EL (cell line): ENCODE measurements at places on chromosomes 12 and 14.
A peak's percentile ranks its signal among the peaks of the same experiment; 100 is the strongest.

DNA sequence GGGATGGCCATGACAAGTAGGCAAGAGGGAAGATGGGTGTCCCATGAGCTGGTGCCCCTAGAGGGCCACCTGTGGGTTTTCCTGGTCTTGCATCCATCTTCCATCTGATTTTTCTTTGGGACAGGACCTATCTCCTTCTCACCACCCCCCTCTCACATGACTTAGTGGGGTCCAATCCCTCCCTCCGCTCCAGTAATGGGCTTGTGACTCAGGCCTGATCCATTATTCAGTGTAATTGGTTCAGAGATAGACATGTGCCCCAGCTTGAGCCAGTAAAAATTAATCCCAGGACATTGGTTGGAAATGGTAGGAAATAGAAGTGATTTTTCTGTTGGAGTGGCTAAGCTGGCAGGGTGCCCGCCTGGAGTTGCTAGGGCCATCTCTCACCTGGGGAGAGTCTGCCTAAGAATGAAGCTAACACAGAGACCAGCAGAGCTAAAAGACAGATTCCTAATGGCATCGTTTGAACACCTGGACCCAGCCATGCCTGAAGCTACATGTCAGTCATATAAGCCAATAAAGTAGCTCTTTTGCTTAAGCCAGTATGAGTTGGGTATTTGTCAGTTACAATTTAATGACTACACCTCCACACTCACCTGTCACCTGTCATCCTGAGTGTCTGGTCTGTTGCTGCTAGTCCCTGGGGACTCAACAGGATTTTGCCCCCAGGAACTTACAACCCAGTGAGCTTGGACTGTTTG lies 14.7 kb downstream of the RASAL1 start:
- DNase-seq: no peak

- no peak for DNase-seq
These were observed 110.4 kb upstream of the CPSF6 start for GRCh38 chr12:69129017-69129416.

- no peak for DNase-seq
These were observed 30.1 kb downstream of the PRKCH start for GRCh38 chr14:61351477-61351876.

- DNase-seq: peak; percentile 79
These were observed 14.8 kb downstream of the KMT5A start for GRCh38 chr12:123398550-123399254.

- DNase-seq: peak; percentile 91
These were observed 15.2 kb downstream of the RASSF3 start for GRCh38 chr12:64625243-64626077.

- DNase-seq: no peak
These were observed 86.0 kb upstream of the TBX5 start for GRCh38 chr12:114491916-114492315.

GRCh38 chr12:116855744-116856470 lies 25.3 kb downstream of the HRK start:
- no peak for DNase-seq

GRCh38 chr14:64702493-64703394 lies 1.5 kb upstream of the PLEKHG3 start:
- no peak for DNase-seq

GRCh38 chr12:114790276-114790675 lies 106.3 kb upstream of the TBX3 start:
- DNase-seq: no peak

- peak; percentile 48 for DNase-seq
These were observed 92.8 kb downstream of the TRAFD1 start for GRCh38 chr12:112218150-112218549.

- DNase-seq: no peak
These were observed 6.9 kb downstream of the ANAPC5 start for GRCh38 chr12:121345151-121345815.

DNA sequence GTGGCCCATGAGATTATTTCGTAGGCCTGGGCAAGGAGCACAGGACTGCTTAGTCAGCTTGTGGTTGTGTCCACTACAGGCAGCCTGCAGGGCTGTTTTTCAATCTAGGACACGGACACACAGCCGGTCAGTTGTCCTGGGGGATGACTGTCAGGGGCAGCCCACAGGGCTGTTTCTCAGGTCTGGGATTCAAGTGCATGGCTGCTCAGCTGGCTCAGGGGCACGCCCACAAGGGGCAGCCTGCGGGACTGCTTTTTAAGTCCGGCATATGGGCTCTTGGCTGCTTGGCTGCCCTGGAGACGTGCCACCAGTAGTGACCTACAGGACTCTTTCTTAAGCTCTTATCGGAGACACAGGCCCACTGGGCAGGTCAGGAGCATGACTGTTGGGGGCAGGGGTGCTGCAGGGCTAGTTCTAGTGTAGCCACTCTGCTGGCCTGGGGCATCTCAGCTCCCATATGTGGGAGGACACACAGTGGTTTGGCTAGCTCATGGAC lies 26.6 kb upstream of the GTF2A1 start:
- DNase-seq: peak; percentile 84

GRCh38 chr14:65251213-65251612 lies 148.9 kb upstream of the MAX start:
- DNase-seq: peak; percentile 86
